ENCODE measurements at places on chromosomes 16 and 17. TPM values are rescaled to one million over a fixed set of nuclear protein-coding genes. Genes with fewer than 3 reads are reported as not detected.

GRCh38 chr17:47807421-47807820 is 14.2 kb downstream of the OSBPL7 start:
- no peak for DNase-seq

GRCh38 chr17:11612956-11613355 is 14.7 kb downstream of the DNAH9 start:
- no peak for DNase-seq

DNA sequence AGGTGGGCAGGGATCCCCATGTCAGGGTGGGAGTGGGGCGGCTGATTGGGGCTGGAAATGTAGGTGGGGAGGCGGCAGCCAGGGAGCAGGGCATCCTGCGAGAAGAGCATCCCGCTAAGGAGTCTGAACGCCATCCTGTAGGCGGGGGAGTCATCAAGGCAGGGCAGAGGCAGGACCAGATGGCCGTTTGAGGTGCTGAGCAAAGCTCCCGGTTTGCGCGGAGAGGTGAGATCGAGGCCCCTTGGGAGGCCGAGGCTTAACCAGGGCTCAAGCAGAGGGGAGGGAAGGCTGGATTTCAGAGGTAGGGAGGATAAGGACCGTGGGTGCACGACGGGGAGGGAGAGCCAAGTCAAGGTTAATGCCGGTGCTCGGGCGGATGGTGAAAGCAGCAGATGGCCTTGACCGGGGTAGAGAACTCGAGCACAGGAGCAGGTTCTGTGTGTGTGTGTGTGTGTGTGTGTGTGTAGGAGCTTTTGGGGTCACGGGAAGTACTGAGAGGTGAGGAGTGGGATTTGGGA is 472 bp upstream of the NME2 start:
- DNase-seq = no peak

GRCh38 chr16:57239107-57239506 is 6.0 kb upstream of the ARL2BP start:
- no peak for DNase-seq

DNA sequence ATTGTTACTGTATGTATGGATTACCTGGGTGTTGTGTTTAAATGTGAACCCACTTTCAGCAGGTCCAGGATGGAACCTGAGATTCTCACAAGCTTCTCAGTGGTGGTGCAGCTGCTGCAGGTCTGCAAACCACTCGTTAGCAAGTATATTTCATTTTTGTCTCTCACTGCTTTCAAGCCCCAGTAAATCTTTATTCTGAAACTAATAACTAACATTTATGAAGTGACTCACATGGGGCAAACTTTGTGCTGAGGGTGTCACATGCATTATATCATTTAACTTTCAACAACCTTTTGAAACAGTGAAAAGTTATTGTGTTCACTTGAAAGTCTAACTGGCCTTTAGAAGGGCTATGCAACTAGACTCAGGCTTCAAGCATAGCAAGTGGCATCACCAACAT is 98.9 kb upstream of the DYNLRB2 start:
- no peak for DNase-seq

Gene CDK3
- total RNA-seq = 2.0 TPM

Gene SLC5A2
- total RNA-seq = not detected

Gene MGAT5B
- total RNA-seq = 14.4 TPM

Gene VWA3A
- not detected for total RNA-seq

Gene COPS3
- 132 TPM for total RNA-seq
